ENCODE measurements at places on chromosomes 6 and 20.

- DNase-seq = no peak
Measured at GRCh38 chr20:59217173-59217572, 53.6 kb downstream of the ZNF831 start.

GRCh38 chr6:161459008-161459615 lies 185.3 kb upstream of the AGPAT4 start:
- DNase-seq = no peak

DNA sequence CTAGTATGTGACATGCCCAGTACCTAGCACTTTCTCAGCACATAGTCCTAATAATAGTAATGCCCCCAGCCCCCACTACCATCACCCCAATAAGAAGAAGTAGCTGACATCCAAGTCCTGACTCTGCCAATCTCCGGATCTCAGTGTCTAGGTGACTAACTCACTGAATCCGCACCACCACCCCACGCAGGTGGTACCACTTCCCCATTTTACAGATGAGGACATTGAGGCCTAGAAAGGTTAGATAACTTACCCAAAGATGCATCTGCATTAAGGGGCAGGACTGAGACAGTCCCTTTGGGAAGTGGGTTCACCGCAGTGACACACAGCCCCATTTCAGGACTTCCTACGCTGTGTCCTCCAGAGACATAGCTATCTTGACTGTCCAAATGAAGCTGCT lies 241.2 kb downstream of the TFAP2C start:
- DNase-seq = no peak

DNA sequence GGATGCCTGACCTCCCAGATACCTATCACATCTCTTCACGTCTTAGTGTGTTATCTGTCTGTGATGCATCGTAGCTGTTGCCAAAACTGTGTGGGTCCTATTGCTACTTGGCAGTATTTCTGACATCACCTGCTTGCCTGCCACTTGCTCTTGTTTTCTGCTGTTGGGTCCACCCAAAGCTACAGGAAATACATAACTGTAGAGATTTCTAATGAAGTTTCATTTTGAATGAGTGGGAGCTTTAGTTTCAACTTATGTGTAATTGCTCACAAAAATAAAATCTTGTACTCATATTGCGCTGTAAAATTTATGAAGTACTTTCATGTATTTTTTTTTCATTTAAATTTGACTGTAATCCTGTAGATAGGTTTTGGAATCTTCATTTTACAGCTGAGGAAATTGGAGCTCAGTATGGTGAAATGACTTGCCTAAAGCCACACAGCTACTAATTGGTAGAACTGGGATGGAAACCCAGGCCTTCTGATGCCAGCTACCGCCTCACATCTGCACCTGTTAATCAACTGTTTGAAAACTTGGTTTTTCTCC lies 113.6 kb upstream of the MAN1A1 start:
- no peak for DNase-seq

- DNase-seq = no peak
Measured at GRCh38 chr20:43541214-43541613, 17.6 kb upstream of the SGK2 start.

DNA sequence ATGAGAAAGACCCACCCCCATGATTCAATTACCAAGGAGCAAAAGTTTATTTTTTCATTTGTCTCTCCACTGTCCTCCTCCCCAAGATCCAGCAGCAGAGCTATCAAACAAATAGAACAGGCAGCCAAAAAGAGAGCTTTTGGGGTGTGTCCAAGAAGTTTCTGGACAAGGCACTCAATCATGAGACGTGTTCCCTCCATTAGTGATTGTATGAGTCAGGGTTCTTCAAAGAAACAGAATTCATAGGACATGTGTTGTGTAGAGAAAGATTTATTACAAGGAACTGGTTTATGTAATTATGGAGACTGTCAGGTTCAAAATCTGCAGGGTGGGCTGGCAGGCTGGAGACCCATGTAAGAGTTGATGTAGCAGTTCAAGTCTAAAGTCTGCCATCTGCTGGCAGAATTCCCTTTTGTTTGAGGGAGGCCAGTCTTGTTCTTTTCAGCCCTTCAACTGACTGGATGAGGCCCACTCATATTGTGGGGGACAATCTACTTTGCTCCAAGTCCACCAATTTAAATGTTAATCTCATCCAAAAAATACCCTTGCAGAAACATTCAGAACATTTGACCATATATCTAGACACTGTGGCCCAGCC lies 248.1 kb upstream of the OPRM1 start:
- no peak for DNase-seq

GRCh38 chr6:160101277-160102205 lies 20.1 kb upstream of the SLC22A1 start:
- DNase-seq = no peak

GRCh38 chr6:108051481-108051880 lies 23.1 kb downstream of the OSTM1 start:
- no peak for DNase-seq
